ENCODE measurements at places on chromosomes 4 and X. TPM values are rescaled to one million over a fixed set of nuclear protein-coding genes. Genes with fewer than 3 reads are reported as not detected.

GRCh38 chr4:143394739-143395453 lies 58.2 kb downstream of the GAB1 start:
- no peak overlapping the region for H3K4me3 ChIP-seq
- no peak for DNase-seq
- H3K27ac ChIP-seq, result no peak overlapping the region

- H3K36me3 ChIP-seq, result no peaks in the 10 kb centered on the region
- H3K4me3 ChIP-seq, result no peak overlapping the region
- DNase-seq, result no peak
- no peaks in the 10 kb centered on the region for H3K4me1 ChIP-seq
Observed at GRCh38 chr4:146059151-146059550, 116.4 kb upstream of the LSM6 start.

DNA sequence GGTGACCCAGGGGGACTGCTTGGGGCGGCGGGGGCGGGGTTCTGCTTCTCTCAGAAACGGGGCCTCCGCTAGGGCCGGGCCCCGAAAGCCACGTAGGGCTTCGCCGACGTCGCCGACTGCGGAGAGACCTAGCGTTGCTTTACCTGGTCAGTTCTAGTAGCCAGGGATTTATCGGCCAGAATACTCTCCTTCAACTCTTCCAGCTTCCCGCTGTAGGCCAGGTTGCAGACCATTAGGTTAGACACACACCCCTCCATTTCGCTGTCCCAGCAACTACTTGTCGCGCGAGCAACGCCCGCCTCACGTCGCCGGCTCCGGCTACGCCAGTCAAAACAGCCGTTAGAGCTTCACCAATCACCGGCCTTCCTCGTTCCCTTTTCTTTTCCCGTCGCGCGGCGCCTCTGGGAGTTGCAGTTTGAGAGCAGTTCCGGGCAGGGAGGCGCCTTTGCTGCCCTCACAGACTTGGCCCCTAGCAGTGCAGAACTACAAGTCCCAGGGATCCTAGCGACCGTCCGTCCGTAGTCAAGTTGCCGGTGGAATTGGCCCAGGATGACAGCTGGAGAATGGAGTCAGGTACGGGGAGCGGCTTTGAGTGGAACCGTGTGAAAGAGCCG lies at the start of the genes ATG4A and PSMD10:
Gene ATG4A (plus strand): TSS at position 515 of the 614 bp plus-strand sequence. CDS start 49 bp downstream, at position 564.
Gene PSMD10 (minus strand): TSS at position 279 of the 614 bp plus-strand sequence. CDS start 22 bp downstream, at position 257.
- peak within 1 kb of the TSS; percentile 76 for H3K4me3 ChIP-seq
- H3K36me3 ChIP-seq, result peaks cover 13% of the 10 kb centered on the region
- peak within 1 kb of the TSS; percentile 86 for H3K27ac ChIP-seq
- H3K4me1 ChIP-seq, result peaks cover 17% of the 10 kb centered on the region

DNA sequence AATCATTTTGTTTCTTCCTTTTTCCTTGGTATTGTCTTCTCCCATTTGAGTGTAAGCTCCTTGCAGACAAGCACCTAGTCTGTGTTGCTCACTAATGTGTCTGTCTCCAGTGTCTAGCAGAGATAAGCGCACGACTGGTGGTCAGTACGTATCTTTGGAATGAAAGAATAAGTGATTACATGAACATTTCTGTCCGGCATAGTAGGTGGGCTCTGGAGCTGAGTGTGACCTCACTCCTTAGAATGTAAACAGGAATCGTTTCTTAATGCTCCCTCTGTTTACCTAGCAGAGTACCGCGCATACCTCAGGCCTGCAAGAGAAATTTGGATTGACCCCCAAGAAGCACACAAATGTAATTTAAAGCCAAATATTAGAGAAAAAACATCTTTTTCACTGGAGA lies 235.4 kb downstream of the MAML3 start:
- H3K4me1 ChIP-seq, result no peaks in the 10 kb centered on the region
- H3K4me3 ChIP-seq, result no peak overlapping the region
- H3K36me3 ChIP-seq, result no peaks in the 10 kb centered on the region

Gene L1CAM
- polyA plus RNA-seq, result 0.67 TPM

Gene AKAP4
- polyA plus RNA-seq, result not detected

Gene EDA2R
- polyA plus RNA-seq, result not detected
